ENCODE measurements at places on chromosomes 1 and 21.

- DNase-seq, result no peak
Measured at GRCh38 chr1:48492392-48492791, 20.4 kb upstream of the SPATA6 start.

GRCh38 chr1:103783944-103784377 is 34.3 kb downstream of the AMY1C start:
- no peak for DNase-seq

GRCh38 chr1:17585266-17585987 is 45.9 kb downstream of the ARHGEF10L start:
- no peak for DNase-seq

DNA sequence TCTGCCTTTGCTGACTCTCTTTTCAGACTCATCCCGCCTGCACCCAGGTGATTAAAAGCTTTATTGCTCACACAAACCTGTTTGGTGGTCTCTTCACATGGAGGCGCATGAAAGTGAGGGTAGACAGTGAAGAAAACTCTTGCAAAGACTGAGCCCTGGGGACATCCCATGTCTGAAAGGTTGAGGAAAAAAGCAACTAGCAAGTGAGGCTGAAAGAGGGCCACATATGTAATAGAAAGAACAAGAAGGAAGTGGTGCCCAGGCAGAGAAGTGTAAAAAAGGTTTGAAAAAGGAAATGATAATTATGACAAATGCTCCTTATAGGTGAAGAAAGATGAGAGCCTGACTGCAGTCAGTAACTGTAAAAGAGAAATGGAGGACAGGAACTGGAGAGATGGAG is 115.9 kb upstream of the NEK7 start:
- DNase-seq, result no peak

- DNase-seq, result no peak
Measured at GRCh38 chr21:26550326-26550725, 22.8 kb downstream of the CYYR1 start.

DNA sequence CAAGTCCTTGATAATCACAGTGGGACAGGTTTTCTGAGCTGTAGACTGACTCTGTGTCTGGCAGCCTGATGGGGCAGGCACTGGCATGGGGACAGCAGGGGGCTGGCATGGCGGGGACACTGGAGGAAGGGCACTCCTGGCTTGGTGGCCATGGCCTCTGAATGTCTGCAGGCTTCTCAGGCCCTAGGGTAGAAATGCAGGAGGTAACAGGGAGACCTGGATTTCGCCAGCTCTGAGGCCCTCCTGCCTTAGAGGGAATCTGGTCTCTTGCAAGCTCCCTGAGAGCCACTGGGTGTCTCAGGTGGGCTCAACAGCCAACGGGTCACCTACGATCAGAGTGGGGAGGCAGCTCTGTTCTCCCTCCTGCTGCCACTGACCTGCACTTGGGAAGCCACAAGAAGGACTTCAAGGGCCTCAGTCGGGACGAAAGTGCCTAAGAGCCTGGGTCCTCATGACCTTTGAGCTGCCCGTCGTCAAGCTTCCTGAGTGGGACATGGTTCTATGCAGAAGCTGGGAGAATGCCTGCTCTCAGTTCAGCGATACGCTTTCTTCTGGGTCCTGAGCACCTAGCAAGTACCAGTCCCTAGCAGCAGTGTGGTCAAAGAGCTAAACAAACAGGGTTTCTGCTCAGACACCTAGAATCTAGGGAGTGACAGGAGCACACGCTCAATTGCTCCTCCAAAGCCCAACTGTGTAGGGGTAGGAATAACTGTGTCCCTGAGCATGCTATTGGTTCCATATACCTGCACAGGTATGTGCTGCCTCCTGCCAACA is 569.0 kb downstream of the PTPRU start:
- no peak for DNase-seq

DNA sequence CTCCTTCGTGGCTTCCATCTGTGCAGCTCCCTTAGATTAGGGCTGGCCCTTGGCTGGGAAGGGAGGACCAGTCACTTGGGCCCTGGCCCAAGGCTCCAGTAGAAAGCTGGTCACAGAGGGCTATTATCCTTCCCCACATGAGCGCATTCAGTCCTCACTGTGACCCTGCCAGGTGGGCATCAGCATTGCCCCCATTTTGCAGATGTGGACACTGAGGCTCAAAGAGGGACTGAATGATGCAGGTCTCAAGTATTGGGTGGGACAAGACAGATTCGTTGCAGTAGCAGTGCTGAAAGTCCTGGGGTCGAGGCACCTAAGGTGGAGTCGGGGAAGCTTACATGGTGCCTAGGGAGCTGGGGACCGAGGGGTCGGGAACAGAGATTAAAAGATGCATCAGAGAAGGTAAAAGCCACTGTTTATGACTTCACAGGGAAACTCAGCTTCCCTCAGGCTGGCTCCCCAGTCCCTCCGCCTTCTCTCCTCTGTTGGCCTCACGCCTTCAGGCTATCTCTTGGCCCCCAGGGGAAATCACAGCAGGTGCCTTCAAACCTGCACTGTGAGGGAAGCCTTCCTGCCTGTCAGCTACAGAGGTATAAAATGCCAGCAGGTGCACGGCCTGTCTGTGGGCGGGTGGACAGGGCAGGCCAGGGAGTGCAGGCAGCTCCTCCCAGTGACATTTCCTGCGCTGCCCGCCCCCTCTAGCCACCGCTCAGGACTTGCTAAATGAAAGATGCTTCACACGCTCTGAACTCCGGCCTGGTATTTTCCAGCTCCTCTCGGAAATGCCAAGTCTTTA is 178.4 kb downstream of the GRIK3 start:
- DNase-seq, result no peak
